ENCODE measurements at places on chromosomes 13 and 19.

DNA sequence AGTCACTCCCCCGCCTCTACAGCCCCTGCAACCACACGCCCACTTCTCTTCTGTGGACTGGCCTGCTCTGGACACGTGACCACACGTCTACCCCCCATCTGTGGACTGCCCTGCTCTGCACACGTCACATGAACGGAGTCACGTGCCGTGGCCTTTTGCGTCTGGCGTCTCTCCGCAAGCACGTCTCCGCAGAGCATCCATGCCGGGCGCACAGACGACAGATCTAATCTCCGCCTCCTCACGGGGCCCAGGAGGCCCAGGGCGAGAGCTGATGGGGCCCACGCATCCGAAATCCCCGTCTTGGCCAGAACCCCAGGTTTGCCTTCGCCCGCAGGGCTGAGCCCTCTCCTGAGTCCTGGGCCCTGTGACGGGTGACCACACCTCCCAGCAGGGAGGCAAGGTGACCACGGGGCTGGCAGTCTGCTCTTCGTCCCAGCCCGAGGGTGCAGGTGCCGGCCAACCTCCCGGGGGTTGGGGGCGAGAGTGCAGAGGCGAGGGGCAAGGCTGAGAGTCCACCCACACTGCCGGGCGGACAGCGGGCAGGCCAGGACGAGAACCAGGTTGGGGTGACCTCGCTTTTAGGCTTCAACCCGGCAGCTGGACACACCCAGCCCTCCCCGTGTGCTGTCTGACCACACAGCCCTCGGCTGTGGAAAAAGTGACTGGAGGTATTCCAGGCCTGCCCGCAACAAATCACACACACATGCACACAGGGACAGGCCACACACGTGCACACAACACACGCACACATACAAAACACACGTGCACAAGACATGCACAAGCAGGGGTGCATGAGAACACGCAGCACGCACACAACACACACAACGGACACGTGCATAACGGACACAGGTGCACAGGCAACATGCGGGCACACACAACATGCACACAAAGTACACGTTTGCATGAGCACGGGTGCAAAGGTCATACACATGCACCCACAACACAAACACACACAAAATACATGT lies 3.9 kb downstream of the SBNO2 start:
- DNase-seq, result no peak

GRCh38 chr13:41213316-41213715 lies 18.9 kb upstream of the KBTBD7 start:
- DNase-seq, result no peak

- no peak for DNase-seq
Measured at GRCh38 chr19:18007044-18007916, 690 bp upstream of the ARRDC2 start.

DNA sequence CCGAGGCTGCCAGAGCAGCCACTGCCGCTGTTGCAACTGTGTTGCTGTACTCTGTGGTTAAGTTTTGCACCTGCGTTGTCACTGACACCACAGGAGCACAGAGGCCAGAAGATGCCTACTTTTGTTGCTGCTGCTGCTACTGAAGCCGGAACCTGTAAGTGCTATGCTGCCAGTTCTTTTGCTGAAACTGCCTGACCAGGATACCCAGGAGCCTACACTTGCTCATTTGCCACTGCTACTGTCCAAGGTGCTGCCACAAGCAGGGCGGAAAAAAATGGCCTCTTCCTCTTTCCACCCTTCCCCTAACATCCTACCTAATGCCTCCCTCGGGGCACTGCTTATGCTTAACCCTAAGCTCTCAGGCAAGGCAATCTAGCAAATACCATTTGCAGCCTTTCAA lies 29.0 kb upstream of the NBEA start:
- DNase-seq, result peak; percentile 17

DNA sequence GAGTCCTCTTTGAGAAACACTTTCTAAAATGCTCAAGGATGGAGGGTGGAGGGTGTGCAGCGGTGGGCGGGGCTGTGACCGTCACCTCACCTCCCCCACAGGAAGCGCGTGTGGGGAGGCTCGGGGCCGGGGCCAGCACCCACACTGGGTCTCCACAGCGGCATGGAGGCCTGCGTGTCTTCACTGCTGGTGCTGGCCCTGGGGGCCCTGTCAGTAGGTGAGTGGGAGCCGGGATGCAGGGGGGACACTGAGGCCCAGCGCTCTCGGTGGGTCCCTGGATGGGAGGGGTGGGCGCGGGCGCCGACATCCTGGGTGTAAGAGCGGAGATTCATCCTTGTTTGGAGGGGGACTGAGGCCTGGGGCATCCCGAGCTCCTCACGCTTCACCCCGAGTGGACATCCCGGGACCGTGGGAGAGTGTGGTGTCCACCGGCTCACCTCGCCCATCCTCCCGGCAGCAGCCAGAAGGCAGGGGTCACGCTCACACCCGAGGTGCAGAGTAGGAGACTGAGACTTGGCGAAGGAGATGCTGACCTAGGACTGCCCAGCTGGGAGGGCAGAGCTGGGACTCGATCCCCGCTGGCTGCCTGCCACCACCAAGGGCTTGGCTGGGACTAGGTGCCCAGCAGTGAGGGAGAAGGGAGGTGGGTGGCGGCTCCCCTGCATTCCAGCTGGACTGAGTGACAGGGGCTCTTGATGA lies at the start of gene GZMM:
TSS of gene GZMM (plus strand) at position 144 of the 699 bp plus-strand sequence. CDS start at position 163, 19 bp downstream.
- DNase-seq, result no peak

DNA sequence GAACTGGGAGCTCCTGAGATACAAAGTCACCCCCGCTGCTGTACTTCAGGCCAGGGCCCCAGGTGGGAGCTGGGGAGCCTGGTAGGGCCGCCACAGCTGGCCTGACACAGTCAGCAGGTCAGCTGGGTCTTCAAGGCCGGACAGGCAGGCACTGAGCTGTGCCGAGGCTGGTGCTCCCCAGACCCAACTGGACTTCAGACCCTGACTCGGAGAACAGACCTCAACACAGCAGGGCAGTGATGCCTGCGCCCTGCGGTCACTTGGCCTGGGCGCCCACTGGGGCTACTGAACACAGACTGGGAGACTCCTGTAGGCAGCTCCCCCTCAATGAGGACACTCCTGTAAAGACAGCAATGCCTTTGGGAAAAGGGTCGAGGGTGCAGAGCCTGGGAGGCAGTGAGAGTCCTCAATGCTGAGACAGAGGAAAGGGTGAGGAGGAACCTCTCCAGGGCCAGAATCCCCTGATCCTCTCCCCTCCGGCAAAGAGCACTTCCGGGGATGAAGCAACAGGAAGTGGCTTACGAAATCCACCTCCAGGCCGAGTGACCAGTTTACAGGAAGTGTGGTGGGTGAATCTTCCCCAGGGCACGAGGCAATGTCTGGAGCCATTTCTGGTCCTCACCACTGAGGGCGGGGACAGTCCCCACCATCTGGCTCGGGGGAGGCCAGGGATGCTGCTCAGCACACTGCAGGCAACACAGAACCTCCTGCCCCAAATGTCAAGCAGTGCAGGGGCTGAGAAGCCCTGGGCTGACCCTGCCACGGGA lies 40.8 kb upstream of the ISYNA1 start:
- DNase-seq, result no peak

DNA sequence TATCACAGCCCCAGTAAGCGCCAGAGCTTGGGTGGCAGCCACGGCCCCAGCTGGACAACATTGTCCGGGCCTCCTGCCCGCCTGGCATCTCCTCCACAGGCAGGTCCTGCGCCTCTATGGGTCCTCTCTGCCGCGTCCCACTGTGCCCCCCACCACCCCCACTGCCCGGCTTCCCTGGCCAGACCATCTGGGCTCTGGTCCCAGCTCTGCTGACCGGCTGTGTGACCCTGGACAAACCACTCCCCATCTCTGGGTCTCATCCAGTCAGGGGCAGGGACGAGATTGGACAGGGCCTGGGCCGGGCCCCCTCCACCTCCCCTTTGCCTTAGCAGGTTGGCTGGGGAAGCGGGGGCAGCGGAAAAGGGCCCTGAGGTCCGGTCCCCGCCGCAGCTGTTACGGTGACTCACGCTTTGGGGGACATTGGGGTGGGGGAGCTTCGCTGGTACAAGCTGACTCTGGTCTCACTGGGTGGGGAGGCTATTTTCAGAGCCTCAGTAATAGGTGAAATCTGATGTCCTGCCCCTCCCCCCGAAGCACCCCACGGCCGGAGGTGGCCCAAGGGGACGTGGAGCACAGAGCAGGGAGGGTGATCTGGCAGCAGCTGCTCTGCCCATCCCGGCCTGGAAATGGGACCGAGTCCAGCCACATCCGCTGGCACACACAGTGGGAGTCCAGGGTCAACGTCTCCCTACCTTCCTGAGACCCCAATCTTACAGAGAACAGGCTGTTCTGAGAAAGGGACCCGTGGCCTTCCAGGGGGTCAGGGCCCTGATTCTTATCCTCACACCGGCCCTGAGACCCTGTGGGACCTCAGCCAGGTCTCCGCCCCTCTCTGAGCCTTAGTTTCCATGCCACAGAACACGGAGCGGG lies 9.1 kb downstream of the NFIC start:
- no peak for DNase-seq

DNA sequence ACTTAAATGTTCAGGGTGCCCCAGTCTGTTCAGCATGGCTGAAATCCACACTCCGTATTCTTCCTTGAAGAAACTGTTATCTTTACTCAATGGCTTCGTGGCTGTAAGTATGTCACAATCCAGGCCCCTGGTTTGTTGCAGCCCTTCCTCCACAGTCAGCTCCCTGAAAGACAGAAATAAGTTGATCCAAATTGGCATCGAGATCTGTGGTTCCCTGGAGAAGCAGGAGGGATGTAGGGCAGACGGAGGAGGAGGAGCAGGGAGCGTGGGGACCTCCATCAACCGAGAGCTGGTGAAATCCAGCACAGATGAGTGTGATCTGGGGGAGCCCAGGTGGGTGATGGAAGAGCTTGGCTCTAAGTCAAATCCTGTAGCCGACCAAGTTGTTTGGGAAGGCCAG lies 304 bp downstream of the TSPAN16 start:
- DNase-seq, result no peak

DNA sequence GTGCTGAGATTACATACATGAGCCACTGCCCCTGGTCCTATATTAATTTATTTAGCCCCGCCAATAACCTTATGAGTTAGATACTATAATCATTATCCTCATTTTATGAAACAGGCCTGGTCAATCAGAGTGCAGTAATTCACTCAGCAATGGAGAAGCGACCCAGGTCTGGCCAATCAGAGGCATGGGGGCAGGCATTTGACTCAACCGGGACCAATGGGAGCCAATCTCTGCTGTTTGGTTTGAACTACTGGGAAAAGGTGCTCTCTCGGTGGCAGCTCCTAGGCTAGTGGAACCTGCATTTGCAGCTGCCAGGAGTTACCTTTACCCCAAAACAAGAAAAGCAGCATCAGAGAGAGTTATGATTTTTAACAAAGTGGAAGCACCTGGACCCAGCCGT lies 6.6 kb downstream of the SIRT2 start:
- DNase-seq, result no peak

GRCh38 chr13:41645331-41645730 lies 188.0 kb downstream of the RGCC start:
- DNase-seq, result no peak

DNA sequence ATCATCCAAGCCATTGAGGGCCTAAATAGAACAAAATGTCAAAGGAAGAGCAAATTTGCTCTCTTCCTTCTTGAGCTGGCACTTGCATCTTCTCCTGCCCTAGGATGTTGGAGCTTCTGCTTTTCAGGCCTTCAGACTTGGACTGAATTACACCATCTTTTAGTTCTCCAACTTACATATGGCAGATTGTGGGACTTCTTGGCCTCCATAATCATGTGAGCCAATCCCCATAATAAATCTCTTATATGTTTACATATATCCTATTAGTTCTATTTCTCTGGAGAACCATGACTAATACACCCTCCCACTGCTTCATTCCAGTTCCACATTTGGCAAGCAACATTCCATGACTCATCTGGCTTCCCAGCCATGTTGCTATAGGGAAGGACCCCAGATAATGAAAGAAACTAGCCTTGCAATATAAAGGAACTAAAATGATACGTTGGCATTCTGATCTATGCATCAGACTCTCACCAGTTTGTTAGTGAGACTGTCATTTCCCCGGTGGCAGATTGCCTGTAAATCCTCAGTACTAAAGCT lies 11.0 kb upstream of the ACOD1 start:
- DNase-seq, result no peak

- no peak for DNase-seq
Measured at GRCh38 chr19:47587295-47587694, 14.3 kb upstream of the ZNF541 start.

DNA sequence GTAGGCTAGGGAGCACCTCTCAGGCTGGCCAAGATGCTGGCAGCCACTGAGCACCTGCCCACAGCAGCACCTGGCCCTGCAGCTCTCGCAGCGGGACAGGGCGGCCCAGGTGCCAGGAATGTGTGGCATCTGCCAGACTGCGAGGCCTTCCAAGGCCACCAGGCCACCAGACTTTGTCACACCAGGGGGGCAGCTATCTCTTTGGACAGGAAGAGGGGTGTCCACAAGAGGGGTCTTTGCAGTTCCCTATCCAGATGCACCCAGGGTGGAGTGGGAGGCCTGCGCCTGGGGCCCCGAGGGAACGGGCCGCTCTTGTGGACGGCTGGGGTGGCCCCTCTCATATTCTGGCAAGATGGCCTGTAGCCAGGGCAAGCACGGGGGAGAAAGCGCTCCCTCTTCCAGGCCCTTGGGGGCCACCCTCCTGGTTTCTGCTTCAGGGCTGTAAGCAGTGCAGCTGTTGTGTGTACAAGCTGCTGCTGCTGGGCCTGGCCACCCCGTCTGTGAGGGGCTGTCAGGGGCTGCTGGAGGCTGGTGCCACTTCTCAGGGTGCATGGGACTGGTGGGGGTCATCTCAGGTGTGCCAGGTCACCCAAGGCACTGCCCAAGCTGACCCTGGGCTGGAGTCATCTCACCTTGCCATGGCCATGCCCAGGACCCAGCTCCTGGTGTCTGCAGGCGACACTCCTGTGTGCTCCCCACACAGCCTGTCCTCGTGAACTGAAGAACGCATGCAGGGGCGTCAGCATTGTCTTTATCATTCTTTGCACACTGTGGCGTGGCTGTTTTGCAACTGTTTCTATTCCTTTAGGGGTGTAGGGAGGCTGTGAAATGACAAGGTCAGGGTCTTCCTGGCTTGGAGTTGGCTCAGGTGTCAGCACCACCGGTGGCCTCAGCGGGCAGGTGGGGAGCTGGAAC lies 1.8 kb downstream of the TEX29 start:
- no peak for DNase-seq

- no peak for DNase-seq
Measured at GRCh38 chr19:38247734-38248268, 8.4 kb downstream of the PPP1R14A start.

DNA sequence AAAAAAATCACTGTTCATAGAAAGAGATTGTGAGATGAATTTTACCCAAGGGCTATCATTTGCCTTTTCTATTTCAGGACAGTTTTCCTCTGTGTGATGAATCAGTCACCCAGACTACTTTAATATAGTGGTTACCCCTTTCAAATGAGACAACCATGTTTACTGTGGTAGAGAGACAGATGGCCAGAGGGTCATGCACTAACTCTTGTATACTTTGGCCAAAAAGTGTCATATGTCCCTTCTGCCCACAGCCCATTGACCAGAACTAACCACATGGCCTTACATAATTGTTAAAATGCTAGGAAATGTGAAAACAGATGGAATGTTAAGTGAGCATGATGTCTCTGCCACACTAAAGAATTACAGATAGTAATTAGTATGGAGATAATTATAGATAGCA lies 498.7 kb downstream of the DACH1 start:
- no peak for DNase-seq

All from NCI-H187 treated with DMSO at 0.1 percent for 48 hours (cell line).